Activated T-cell treated with anti-CD3 and anti-CD28 coated beads, Interleukin-2, amount 50 U/mL, for 1 hour (primary cell): ENCODE measurements at places on chromosomes 7 and 10.

- DNase-seq, result no peak
These were observed 53.8 kb upstream of the EGR2 start for GRCh38 chr10:62869958-62870357.

DNA sequence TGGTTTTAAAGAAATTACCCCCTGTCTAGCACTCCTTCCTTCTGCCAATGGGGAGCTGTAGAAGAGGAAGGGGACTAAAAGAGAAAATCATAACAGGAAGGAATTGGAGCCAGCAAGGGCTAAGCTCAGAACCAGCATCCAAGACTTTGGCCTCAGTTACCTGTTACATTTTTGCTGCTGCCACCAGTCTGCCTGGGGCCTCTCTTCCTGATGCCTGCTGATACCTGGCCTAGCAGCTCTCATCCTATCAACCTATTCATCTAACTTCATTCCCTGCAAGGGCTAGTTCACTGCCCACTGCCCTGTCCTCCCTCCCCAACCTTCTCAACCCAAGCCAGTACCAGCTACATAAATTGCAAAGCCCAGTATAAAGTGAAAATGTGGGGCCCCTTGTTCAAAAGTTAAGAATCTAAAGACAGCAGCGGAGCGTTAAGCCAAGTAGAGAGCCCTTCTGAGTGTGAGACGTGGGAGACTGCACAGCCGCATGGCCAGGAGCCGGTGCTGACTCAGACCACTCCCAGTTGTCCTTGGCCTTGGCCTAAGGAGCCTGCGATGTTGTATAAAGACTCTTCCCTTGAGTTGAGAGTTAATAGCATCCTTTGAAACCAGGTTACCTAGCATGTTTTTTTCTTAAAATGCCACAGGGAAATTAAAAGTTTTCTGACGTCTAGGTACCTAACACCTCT lies 13.2 kb upstream of the AOC1 start:
- no peak for DNase-seq

DNA sequence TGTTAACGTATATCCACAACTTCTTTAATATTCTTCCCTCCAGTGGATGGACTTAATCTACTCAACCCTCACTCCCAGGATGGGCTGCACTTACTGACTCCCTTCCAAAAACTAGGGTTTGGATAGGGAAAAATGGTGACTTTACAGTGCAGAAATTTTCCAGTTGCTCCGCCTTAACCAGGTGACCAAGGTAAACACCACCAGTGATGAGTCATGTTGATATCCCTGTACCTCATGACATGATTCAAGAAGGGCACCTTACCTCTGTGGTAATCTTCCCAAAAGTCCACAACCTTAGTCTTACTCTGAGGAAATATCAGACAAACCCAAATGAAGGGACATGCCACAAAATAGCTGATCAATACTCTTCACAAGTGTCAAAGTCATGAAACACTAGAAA lies 3.5 kb upstream of the GSTK1 start:
- DNase-seq, result no peak

DNA sequence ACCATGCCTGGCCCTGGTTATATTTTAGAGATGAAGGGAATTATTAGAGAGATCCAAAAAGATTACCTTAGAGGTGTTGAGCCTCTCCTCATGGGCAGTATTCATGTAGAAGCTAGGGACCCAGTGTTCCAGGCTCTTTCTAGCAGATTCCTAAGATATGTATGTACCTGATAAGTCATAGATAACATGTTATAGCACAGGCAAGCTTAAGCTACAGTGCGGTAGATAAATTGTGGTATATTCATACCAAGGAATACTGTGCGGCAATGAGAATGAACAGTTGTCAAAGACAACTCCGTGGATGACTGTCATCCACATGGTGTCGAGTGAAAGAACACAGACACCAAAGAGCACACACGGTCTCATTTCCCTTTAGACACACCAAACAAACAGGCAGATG lies 53.1 kb downstream of the TACR2 start:
- DNase-seq, result no peak

DNA sequence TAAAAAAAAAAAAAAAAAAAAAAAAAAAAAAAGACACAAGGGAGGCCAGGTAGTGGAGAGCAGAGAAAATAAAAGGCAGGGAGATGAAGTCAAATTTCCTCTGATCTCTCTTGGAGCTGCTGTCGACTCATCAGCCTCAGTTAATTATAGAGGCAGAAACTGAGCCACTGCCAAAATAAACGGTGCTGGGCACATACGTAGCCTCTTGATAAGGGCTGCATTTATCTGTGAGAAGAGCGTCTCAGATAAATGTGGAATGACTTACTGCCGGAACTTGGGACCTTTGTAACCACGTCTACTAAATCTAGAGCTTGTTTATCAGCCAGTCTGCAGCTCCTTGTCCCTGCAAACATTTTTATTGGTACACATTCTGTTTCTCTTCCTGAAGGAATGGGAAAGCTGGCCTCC lies 162.3 kb downstream of the BAMBI start:
- no peak for DNase-seq

DNA sequence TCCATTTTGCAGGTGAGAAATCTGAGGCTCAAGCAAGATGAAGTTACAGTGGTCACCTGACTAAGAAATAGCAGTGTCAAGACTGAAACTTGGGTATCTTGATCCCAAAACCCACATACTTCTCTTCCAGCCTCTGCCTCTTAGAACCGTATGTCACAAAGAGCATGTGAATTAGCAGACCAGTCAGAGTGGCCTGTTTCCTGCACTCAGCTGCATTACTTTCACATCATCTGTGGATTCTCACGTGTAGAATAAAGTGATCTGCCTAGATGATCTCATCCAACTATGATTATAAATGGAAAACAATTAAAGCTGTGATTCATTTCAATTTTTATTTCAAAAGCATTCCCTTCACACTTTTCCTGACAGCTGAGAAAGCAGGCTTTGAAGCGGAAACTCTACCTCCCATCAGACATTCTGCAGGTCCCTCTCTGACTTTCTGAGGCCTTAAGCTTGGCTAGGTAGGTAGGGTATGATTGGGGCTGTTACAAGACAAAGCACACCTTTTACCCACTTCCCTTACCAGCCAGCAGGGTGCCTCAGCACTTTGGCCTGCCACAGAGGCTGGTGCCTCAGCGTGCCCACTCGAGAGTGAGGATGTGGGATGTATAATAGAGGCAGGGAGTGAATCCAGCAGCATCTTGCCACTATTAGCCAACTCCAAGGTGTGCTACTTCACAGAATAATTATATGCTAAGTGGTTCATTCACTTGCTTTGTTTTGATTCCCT lies 70.2 kb upstream of the PDE1C start:
- DNase-seq, result no peak

GRCh38 chr10:129861776-129862531 lies 102.1 kb downstream of the EBF3 start:
- DNase-seq, result no peak

GRCh38 chr7:14432924-14433323 lies 443.5 kb upstream of the ETV1 start:
- no peak for DNase-seq

DNA sequence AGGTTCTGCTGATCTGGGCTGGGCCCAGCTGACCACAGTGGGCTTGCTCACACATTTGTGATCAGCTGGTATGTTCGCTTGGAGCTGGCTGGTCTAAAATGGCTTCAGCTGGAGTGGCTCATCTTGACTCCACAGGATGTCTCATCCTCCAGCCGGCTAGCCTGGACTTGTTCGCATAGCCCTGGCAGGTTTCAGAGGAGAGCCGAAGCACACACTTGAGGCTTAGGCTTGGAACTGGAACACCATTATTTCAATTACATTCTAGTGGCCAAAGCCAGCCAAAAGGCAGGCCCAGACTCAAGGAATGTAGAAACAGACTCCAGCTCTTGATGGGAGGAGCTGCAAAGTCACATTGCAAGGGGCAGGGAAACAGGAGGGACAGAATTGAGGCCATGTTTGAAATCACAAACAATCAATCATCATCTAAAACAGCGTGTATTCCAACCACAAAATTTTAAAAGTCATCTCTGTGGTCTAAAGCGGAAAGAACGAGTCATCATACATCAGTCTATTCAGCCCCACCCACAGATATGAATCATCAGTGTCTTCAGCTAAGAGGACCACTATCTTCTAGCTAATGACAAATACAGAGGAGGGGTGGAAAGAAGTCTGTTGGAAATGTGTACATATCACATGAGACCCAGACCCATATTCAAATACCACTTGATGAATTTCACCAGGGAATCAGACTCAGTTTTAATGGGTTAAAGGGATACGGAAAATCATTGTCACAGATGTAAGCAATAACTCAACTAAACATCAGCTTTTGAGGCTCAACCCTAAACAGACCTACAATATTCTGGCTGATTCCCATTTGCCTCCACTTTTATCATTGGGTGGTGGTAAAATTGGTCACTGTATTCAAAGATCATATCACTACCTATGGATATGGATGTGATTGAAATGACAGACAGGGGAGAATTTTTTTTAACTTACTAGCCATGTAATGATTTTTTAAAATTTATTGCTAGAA lies 139.0 kb upstream of the MKLN1 start:
- DNase-seq, result peak; percentile 54

- no peak for DNase-seq
These were observed 56.1 kb downstream of the AUTS2 start for GRCh38 chr7:69654381-69654780.

DNA sequence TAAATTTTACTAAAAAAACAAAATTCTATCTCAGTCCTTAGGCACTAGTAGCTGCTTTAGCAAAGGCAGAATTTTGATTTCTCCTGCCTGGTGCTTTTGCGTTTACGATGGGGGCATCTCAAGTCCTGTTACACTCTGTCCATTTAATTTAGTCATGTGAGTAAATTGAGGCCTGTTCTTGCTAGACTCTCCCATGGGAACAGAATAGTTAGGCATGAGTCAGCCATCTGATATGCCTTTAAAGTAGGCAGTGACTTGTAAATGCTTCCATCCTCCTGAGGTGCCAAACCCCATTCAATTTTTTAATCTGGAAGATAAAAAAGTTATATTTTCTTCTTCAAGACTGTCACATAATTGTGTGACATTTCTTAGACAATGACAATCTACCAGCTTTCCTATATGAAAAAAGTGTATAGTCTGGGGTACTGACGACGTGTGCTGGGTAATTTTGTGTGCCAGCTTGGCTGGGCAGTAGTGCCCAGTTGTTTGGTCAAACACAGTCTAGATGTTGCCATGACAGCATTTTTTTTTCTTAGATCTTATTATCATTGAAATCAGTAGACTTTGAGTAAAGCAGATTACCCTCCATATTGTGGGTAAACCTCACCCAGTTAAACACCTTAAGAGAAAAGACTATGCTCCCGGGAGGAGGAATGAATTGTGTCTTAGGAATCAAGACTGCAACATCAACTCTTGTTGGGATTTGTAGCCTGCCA lies 603.4 kb downstream of the SORCS1 start:
- DNase-seq, result no peak

GRCh38 chr7:28269700-28270361 lies 89.2 kb upstream of the JAZF1 start:
- DNase-seq, result no peak

- DNase-seq, result no peak
These were observed 52.8 kb upstream of the SEMA3E start for GRCh38 chr7:83701736-83702135.

- DNase-seq, result no peak
These were observed 2.5 kb downstream of the MMRN2 start for GRCh38 chr10:86954681-86955500.

- DNase-seq, result no peak
These were observed 32.0 kb downstream of the WAC start for GRCh38 chr10:28564905-28565304.

DNA sequence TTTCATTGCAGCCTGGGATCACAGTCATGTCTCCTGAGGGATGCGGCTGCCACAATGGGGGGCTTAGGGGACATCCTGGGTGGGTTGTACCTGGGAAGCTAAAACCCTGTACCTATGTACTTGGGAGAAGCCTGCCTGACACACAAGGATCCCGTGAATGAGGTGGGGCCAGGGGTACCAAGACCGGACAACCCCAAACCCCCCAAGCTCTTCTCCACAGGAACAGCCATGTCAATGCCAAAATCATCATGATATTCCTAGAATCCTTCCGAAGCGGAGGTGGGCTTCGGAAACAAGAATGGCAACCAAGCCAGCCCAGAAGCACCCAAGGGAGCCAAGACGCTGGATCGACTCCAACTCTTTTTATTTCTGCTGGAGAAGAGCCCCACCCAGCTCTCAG lies 260.3 kb upstream of the TCERG1L start:
- no peak for DNase-seq

DNA sequence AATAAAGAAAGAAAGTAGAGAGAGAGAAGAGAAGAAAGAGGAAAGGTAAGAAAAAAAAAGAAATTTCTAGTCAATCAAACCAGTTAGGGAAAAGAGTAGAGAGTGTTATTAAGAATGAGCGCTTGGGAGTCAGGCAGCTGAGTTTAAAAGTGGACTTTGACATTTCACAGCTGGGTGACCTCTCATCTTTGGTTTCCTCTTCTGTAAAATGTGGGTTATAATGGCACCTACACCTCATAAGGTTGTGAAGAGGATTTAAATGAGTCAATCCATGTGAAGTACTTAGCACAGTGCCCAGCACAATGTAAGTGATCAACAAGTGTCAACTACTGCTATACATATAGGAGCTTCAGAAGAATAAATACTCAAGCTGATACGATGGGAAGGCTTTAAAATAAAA lies 12.2 kb downstream of the HOXA1 start:
- no peak for DNase-seq

DNA sequence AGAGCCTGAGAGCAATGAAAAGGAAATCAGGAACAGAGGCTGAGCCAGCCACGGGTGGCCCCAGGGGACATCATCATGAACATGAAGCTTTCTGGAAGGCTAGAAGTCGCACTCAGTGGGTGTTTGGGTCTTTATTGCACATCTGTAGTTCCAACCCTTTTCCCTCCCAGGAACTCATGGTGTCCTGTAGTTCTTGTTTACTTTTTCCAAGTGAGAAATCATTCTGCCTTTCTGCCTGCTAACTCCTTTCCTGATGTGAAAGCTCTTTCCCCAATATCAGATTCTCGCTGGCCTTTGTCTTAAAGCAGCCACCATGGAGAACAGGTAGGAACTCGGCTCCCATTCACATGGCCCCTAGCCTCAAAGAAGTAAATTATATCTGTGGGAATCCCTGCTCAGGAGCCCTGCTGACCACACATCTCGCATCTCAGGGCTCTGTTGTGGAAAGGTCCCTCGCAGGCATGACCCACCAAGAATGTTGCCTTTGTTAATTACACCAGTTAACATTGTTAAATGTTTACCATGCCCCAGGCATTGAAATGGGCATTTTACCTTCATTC lies 542.7 kb downstream of the TNS3 start:
- no peak for DNase-seq

DNA sequence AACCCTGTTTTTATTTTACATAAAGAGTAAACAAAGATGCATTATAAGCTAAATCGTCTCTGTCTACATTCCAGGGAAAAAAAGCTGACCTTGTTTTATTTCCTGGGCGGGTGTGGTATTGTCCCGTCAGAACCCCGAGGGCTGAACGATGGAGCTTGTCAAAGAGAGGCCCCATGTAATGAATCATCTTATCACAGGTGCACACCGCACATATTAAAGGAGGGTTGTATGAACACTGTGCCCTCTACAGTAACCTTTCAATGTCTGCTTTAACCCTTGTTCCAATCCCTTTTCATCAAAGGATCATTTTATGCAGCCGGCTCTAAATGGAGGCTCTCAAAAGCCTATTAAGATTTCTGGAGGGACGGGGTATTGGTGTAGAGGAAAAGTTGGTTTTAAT lies 158.5 kb upstream of the YAE1 start:
- no peak for DNase-seq
